Fibroblast of the conjunctiva (primary cell): ENCODE measurements at places on chromosomes 16 and 17.

GRCh38 chr16:22743401-22743800, 70.6 kb upstream of the HS3ST2 start:
- no peak for DNase-seq

DNA sequence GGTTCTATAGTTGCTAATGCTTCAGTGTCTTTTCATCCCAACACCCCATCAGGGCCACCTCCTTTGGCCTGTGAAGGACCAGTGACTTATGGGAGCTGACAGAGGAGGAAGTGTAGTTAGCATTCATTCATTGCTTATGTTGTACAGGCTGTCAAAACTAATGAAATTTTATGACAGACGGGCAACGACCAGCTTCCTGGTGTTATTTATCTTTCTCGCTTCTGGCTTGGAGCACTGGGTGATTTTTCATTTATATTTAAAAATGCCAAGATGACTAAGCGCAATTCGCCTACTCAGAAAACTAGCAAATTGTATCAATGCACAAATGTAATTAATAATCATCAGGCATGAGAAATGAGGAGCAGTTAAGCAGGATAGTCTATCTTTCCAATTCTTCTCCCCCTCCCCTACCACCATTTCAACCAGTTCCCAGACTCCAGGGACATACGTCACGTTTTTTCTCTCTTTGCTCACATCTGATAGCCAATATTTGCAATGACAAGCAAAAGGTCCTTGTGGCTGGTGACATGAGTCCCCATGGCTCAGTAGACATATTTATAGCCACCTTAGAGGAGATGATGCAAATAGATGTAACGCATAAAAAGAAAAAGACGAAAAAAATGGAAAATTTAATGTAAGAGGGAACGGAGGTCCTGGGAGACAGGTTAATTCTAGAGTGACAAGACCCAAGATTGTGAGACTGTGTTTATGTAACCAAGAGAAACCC, 11.2 kb downstream of the CDRT15 start:
- DNase-seq = no peak

- no peak for DNase-seq
Observed at GRCh38 chr16:85350146-85350728, 238.0 kb upstream of the CIBAR2 start.

DNA sequence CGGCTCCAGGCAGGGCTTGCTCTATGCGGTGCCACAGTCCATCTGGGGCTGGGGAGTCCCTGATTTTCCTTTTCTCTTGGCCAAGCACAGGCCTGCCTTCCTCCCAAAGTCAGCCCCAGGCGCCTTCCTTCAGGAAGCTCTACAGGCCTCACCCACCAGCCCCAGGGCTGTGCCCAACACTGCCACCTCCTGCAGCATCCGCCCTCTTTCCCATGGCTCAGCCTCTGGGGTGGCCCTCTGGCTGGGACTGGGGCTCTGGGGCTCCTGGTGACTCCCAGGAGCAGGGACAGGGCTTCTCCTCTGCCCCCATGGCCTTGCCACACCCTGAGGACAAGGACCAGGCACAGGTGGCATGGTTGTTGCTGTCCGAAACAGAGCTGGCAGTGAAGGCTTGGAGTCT, 817 bp downstream of the ITGB4 start:
- no peak for DNase-seq

- DNase-seq = no peak
Observed at GRCh38 chr16:66846266-66846665, 2.1 kb downstream of the CA7 start.

DNA sequence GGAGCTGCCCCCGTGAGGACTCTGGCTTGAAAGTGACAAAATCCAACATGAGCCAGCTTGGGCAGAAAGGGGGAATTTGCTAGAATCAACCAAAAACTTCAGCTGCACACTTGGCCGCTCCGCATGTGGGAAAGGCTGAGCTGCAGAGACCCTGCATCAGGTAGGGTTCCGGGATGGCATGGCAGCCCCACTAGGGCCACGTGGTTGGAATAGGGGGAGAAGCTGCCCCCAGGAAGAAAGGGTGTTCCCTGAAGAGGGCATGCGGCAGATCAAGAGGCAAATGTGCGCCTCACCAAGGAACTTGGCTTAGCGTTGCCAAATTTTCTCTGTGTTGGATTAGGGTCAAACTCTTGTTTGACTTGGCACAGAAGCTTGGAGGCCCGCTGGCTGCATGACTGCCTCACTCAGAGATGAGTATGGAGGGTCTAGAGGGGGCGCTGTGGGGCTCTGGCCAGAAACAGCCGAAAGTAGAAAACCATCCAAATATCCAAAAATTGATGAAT, 29.2 kb upstream of the WFIKKN2 start:
- peak; percentile 61 for DNase-seq

DNA sequence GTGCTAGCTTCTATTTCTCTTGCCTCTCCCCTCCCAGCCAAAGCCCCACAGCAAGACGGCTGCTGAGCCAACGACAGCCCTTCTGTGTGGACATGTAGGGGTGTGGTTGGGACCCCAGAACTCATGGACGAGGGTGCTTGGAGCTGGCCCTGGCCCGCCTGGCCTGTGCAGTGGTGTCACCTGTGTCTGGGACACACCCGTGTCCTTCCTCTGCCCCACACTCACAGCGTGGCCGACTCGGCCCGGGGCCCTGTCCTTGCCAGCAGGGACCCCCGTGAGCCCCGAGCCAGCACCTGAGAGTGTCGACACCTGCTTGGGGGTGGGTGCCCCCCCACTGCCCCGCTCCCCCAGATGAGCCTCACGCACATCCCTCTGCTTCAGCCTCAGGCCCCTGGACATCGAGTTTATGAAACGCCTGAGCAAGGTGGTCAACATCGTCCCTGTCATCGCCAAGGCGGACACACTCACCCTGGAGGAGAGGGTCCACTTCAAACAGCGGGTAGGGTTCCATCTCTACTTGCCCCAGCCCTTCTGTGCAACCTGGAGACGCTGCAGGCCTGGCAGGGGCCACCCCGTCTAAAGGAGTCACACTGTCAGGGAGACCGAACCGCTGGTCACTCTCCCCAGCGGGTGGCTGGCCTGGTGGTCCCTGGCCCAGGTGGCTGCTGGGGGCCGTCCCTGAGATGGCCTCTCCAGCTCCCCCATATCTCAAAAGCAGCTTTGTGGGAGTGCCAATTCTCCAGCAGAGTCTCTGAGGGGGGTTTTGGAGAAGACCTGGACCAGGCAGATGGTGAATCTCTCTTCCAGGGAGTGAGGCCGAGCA, 349.8 kb downstream of the SEC14L1 start:
- no peak for DNase-seq

DNA sequence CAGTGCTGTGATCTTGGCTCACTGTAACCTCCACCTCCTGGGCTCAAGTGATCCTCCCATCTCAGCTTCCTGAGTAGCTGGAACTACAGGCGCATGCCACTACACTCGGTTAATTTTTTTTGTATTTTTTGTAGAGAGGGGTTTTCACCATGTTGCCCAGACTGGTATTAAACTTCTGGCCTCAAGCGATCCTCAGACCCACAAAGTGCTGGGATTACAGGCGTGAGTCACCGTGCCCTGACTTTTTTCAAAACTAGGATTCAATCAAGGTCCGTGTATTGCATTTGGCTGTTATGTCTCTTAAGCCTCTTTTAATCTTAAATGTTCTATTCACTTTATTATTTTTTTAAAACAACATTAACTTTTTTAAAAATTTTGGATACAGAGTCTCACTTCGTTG, 4.3 kb upstream of the CCL22 start:
- DNase-seq = no peak

DNA sequence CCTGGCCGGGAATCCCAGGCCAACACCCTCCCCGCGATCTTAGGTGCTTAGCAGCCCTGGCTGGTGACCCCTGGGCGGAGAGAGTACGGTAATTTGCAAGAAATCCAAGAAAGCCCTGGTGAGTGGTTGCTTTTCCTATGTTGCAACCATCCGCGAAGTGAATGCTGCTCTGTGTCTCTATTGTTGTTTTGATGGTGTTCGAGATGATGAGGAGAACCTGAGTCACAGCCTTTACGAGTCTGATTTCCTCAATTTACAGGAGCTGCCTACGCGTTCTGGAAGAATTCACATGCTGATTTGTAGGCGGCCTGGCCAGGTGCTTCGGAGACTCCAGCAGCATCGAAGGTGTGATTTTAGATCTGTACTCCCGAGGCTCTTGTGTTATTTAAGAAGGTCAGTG, 63.3 kb downstream of the TMEM235 start:
- DNase-seq = no peak

DNA sequence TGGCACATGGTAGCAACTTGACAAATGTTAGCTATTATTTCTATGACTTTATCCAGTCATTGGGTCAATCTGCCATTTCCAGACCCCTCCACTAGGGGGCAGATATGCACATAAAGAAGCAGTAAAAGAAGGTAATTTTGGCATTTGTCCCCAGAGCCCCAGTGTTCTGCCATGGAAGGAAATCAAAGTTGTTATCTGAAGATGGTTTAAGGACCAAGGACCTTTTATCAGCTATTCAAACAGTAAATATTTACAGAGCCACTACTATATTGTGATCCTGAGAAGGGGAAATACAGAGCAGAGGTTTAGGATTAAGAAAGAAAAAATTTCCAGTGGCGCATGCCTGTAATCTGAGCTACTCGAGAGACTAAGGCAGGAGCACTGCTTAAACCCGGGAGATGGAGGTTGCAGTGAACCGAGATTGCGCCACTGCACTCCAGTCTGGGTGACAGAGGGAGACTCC, 20.0 kb downstream of the TRAF4 start:
- peak; percentile 74 for DNase-seq

GRCh38 chr17:62048262-62048661, 16.8 kb downstream of the MED13 start:
- DNase-seq = no peak

DNA sequence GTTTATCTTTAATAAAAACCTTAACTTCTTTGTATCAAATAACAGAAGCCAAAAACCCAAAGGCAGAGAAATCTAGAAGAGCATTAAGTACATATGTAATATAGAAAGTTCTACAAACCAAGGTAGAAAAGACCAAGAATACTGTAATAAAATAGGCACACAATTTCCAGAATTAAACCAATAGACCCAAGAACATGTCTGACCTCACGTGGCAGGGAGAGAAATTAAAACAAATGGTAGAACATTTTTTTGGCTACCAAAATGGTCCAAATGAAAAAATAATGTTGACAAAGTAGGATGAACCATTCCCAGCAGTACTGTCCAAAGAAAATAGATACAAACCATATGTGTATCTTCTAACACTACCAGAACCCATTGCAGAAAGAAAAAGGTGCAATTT, 183.5 kb downstream of the CPPED1 start:
- DNase-seq = no peak

GRCh38 chr17:78176548-78177025, 8.2 kb downstream of the SYNGR2 start:
- no peak for DNase-seq

- DNase-seq = no peak
Observed at GRCh38 chr17:77572851-77573250, 385.7 kb upstream of the TNRC6C start.

DNA sequence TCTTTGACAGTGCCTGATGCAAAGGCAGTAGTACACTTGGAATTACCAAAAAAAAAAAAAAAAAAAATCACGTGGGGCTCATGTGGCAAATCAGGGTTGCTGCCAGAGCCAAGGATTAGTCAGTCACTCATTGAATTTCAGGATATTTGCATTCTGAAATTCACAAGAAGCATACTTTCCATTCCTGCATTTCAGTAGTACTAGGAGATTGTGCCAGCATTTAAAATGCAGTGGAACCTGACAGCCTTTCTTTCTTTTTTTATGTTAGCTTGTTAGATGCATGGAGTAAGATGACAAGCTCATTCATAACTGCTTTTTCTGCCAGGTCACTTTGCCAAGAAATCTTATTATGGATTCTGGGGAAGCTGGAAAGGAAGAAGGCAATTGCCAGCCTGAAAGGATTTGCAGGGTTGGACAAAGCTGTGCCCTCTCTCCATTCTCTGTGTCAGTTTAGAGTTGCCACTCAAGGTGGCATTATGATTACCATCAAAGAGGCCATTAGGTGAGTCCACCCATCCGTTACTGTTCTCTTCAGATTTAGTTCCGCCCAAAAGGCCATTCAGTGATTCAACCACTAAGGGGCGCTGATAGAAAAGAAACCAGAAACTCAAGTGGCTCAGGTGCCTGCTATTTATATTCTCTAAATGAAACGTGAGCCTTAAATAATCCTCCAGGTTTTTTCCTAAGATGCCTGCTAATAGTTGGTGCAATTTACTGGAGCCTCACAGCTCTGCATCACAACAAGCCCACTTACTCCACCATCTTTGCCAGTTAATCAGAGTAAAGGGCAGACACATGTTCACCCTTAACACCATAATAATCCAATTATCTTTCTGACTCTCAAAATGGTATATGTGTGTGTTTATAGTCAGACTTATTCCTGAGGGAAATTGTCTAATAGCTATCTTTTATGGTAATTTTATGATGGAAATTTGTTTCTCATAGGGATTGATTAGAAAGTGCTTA, 59.0 kb downstream of the TANGO6 start:
- DNase-seq = peak; percentile 59

- no peak for DNase-seq
Observed at GRCh38 chr17:11391134-11391533, 150.1 kb downstream of the SHISA6 start.

GRCh38 chr16:31507617-31507928, 618 bp downstream of the RUSF1 start:
- DNase-seq = no peak

GRCh38 chr16:9408297-9408878, 316.9 kb downstream of the HAPSTR1 start:
- no peak for DNase-seq

GRCh38 chr17:42832213-42832933, 824 bp upstream of the PSME3 start:
- DNase-seq = no peak

DNA sequence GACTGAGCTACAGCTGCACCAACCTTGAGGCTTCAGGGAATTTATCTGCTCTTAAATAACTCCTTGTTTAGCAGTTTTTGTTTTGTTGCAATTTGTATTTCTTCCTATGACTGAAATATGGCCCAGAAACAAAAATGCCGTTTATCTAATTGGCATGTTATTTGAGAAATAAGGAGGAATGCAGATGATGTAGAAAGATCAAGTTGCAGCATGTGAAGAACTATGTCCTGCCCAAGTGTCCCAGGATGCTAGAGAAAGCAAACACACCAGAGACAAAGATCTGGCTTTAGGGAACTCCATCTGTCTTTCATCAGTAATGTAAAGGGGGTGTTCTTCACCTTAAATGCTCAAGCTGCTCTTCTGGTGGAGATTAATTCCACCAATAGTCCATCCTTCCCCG, 29.7 kb downstream of the USP31 start:
- peak; percentile 53 for DNase-seq

DNA sequence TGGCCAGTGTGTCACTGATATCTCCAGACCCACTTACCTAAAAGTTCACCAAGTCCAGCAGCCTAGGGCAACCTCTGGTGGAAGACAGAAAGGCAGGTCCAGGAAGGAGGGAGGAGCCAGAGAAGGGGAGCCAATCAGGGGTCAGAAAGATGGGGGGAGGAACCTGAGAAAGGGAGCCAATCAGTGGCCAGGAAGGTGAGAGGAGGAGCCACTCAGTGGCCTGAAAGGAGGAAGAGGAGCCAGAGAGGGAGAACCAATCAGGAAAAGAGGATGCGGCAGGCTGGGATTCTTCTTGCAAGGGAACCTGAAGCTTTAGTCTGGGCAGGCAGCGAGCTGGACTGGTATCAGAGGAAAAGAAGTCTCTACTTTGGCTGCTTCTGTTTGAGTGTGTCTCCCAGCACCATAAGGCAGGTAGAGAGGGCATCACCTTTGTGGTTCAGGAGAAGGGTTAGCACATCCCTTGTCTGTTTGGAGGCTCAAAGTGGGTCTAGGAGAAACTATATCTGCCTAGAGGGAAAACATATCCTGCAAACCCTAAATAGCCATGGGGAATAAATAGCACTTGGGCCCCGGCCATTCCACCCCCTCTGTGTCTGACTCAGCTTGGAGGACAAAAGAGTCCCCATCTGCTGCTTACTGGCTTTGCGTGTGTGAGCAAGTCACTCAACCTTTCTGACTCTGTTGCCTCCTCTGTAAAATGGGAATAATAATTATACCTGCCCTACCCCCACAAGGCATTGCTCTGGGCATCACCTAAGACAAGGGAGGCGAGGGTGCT, 43.4 kb upstream of the CRHR1 start:
- DNase-seq = peak; percentile 9
